CD4-positive, alpha-beta memory T cell (primary cell): ENCODE measurements at places on chromosomes 5 and 9.

GRCh38 chr9:98099346-98099745 is 19.7 kb downstream of the TRIM14 start:
- DNase-seq, result no peak

DNA sequence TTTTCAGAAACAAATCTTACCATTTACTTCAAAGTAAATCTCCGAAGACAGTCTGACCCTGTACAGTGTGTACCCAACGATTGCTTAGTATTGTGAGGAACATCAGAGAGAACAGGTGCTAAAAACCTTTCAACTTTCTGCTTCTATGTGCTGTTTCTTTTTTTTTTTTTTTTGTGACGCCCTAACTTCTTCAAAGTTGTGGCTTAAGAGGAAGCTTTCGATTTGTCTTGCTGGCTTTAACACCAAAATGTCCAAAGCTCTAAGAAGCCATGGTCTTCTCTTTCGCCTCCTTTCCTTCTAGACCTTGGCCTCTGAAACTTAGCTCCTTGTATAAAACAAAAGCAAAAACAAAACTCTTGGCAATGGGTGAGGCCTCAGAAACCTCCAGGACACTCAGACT is 1.2 kb downstream of the TNFSF8 start:
- DNase-seq, result peak; percentile 75

GRCh38 chr5:34599471-34600117 is 56.5 kb upstream of the RAI14 start:
- no peak for DNase-seq

DNA sequence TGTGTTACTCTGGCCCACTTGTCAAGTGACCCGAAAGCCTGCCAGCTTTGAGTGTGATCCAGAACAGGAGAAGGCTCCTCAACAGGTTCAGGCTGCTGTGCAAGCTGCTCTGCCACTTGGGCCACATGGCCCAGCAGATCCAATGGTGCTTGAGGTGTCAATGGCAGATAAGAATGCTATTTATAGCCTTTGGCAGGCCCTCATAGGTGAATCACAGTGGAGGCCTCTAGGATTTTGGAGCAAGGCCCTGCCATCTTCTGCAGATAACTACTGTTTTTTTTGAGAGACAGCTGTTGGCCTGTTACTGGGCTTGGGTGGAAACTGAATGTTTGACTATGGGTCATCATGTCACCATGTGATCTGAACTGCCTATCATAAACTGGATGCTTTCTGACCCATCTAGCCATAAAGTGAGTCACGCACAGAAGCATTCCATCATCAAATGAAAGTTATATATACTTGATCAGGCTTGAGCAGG is 180.8 kb downstream of the CARTPT start:
- no peak for DNase-seq

DNA sequence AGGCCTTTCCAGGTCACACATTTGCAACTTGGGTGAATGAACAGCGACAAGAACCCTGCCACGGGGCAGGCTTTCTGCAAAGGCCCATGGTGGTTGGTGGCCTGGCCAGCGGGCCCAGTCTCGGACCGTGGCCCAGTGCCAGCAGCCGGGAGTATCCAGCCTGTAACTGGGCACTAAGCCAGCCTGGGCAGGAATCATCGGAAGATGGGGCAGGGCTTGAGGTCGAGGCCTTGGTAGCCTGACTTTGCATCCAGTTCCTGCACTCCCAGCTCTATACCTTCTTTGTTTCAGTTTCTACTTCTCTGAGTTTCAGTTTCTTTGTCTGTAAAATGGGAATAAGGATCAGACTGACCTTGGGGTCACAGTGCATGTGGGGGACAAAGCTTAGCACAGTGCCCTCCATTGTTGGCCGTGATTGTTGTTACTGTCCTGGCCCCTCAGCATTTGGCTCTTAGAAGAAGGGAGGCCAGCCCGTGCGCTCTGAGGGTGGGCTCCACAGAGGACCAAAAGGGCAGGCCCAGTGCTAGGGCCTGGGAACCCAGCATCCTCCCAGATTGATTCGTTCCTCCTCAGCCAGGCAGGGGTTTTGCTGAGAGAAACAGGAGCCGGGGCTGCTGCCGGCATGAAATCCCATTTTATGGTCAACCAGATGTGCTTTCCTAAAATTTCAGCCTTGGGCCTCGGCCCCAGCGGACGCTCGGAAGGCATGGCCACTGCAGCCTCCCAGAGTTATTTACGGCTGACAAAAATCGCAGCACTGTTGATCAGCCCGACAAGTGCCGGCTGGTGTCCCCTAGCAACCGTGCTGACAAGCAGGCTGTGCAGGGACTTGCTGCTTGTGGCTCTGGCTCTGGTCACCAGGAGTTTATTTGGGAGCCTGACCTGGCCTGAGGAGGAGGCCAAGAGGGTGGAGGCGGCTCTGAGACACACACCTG is 43.6 kb downstream of the JADE2 start:
- no peak for DNase-seq

- DNase-seq, result no peak
These were observed 80.4 kb downstream of the ALDH7A1 start for GRCh38 chr5:126514558-126515141.

DNA sequence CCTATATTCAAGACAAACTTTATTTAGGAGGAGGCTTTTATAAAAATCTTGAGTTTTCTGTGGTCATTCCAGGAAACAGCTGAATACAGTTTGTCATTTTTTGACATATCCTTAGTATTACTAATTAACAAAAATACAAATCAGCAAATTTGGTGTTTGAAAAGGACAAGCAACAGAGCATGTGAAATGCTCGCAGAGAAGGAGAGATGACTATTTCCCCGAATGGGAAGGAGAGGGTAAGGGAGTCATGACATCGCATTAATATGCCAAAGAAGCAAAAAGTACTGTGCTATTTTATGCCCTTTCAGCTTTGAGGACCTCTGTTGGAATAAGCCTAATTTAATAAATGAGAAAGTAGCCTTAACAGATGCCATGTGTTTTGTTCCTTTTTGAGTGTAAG is 1.8 kb downstream of the SMIM15 start:
- no peak for DNase-seq
